ENCODE measurements at places on chromosomes 5 and 9. TPM values are rescaled to one million over a fixed set of nuclear protein-coding genes. Genes with fewer than 3 reads are reported as not detected.

DNA sequence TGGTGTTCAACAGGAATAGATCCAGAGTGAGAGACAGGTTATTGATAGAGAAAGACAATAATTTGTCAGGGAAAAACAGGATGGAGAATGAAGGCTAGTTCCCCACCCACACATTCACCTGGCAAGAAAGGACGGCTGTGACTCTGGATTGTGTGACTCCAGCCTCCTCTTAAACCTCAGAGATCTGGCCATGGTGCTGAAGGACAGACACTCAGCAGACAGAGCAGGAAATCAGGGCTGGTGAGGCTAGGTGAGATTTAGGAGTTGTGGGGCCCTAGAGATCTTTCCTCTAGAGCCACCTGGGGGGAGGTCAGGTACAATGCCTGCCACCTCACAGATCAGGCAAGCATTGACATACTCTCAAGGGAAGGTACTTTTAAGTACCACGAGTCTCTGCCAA lies 15.2 kb downstream of the OR1B1 start:
- no peaks in the 10 kb centered on the region for H3K27me3 ChIP-seq
- H3K4me3 ChIP-seq = no peak overlapping the region
- no peaks in the 10 kb centered on the region for H3K36me3 ChIP-seq
- no peak for DNase-seq
- no peak overlapping the region for H3K27ac ChIP-seq
- no peaks in the 10 kb centered on the region for H3K4me1 ChIP-seq

GRCh38 chr5:140049205-140049604 lies 6.1 kb upstream of the NRG2 start:
- H3K27me3 ChIP-seq = peaks cover 8% of the 10 kb centered on the region
- no peaks in the 10 kb centered on the region for H3K4me1 ChIP-seq
- no peak overlapping the region for H3K27ac ChIP-seq
- DNase-seq = no peak
- no peaks in the 10 kb centered on the region for H3K36me3 ChIP-seq

- no peak overlapping the region for H3K27ac ChIP-seq
- no peaks in the 10 kb centered on the region for H3K36me3 ChIP-seq
- no peaks in the 10 kb centered on the region for H3K4me1 ChIP-seq
- no peak for DNase-seq
- H3K4me3 ChIP-seq = no peak overlapping the region
These were observed 11.0 kb downstream of the DEPDC1B start for GRCh38 chr5:60688980-60689379.

PCDHA5 gene
- 0.13 TPM for polyA plus RNA-seq

- H3K4me1 ChIP-seq = peaks cover 34% of the 10 kb centered on the region
- no peaks in the 10 kb centered on the region for H3K27me3 ChIP-seq
- DNase-seq = no peak
- H3K36me3 ChIP-seq = peaks cover 19% of the 10 kb centered on the region
- H3K27ac ChIP-seq = no peak overlapping the region
- H3K4me3 ChIP-seq = no peak overlapping the region
These were observed 2.6 kb downstream of the HDAC3 start for GRCh38 chr5:141633871-141634561.

NAIP gene
- 2.8 TPM for polyA plus RNA-seq

DNA sequence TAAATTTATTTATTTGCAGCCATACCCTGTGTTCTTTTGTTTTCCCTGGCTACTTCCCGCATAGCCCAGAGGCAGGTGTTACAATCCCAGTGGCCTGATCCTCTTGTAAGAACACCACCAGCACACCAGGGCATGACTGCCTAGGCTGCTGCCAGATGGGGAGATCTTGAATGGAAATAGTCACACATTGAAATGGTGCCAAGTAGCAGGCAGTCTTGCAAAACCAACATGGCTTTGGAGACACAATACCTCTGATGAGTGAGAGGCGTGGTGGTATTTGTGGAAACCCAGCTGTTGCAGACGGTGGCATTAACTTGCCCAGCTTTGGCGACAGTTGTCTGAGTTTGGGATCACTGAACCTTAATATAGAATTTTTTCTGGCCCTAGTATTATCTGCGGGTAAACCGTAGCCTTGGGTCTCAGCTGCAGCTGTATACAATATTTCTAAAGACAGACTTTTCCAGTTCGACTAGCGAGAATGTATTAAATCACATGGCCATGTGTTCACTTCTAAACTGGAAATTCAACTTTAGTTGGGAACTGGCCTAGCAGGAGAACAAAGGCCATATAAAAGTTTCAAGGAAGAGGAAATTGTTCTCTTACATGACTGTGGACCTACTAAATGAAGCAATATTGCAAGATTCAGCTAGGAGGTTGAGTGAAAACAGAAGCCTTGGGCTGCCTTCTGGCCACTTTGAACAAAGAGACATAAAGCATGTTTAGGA lies 277.0 kb downstream of the SMARCA2 start:
- H3K4me3 ChIP-seq = no peak overlapping the region
- H3K27me3 ChIP-seq = no peaks in the 10 kb centered on the region
- H3K27ac ChIP-seq = no peak overlapping the region
- H3K4me1 ChIP-seq = peaks cover 15% of the 10 kb centered on the region

- DNase-seq = no peak
- H3K4me3 ChIP-seq = no peak overlapping the region
- H3K27ac ChIP-seq = no peak overlapping the region
- peaks cover 41% of the 10 kb centered on the region for H3K4me1 ChIP-seq
- H3K36me3 ChIP-seq = no peaks in the 10 kb centered on the region
These were observed 4.0 kb upstream of the ST6GALNAC4 start for GRCh38 chr9:127920794-127921193.

DNA sequence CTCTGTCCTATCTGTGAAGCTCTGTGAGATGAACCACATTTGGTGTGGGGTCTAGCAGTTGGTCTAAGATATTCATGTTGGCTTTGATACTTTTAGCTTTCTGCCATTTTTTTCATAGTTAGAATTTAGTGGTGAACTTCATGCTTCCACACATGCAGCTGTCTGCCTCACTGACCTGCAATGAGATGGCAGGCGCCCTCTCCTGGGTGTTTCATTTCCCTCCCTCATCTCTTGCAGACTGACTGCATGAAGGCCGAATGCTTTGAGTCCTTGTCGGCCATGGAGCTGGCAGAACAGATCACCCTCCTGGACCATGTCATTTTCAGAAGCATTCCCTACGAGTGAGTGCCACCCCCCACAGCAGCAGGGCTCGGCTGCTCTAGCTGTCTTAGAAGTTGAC lies 26.1 kb upstream of the CKMT2 start:
- no peaks in the 10 kb centered on the region for H3K27me3 ChIP-seq
- no peaks in the 10 kb centered on the region for H3K36me3 ChIP-seq
- no peak overlapping the region for H3K4me3 ChIP-seq
- no peaks in the 10 kb centered on the region for H3K4me1 ChIP-seq

DNA sequence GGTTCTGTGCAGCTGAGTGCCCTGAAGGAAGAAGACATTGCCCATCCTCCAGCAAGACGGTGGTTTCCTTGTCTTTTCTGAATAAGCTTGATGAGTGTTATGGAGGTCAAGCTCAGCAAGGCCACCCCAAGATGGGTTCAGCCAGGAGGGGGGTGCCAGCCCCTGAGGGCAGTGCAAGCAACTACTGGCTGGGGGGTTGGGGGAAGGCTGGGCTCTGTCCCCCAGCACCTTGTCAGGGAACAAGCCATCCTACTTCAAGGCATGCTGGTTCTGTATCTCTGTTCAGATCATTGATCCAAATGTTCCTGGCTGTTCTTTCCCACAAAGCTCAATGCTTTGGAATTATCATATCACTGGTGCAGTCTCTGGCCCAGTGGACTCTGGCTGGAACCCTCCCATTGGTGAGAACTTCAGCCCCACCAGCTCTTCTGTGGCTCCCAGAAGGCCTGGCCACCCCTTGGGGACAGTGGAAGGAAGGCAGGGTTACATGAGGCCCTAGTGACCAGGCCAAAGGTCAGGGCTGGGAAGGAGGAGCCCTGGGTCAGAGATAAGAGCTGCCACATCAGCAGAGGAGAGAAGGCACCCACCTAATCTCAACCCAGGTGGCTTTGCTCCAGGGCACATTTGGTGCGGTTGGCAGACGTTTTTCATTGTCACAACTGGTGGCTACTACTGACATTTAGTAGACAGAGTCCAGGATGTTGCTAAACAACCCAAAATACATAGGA lies 280.2 kb downstream of the IRX2 start:
- H3K4me3 ChIP-seq = no peak overlapping the region
- H3K4me1 ChIP-seq = no peaks in the 10 kb centered on the region
- H3K27me3 ChIP-seq = no peaks in the 10 kb centered on the region
- DNase-seq = no peak
- no peak overlapping the region for H3K27ac ChIP-seq

DNA sequence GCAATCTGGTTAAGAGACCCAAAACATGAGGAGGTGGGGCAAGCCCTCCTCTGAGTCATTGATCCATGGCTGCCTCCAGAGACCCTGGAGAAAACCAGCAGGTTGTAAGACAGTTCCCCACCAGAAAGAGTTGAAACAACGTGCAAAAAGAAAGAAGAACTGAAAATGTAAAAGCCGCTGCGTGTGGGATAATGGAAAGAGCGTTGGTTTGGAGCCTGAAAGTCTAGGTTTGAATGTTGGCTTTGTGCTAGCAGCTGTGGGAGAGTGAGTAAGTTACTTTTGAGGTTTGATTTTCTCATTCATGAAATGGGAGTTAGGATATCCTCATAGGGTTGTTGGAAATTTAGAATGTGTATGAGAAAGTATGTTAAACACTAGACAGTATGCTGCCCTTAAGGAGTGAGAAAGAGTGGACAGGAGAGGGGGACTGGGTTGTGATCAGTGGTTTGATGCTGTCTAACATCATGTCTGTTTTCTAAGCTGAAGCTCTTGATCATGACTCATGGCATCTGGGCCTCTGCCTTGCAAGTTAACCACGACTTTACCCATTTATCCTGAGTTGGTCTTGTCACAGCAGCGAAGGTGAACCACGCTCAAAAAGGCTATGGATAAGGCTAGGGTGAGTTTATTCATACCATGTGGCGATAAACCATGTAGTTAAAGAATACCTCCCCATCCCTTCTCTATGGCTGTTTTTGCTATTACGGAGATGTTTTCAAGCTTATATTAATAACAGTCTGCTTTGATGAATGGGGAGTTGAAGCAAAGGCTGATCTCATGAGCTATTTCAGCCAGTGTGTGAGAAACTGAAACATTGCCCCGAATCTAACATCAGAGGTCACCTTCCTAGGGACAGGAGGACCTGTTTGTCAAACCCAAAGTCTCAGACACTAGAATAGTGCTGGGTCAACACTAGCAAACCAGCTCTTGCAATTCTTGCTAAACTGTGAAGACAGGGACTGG lies 41.3 kb downstream of the ZNF366 start:
- DNase-seq = no peak
- H3K27ac ChIP-seq = no peak overlapping the region
- no peak overlapping the region for H3K4me3 ChIP-seq
- H3K36me3 ChIP-seq = no peaks in the 10 kb centered on the region
- H3K27me3 ChIP-seq = no peaks in the 10 kb centered on the region

INSL4 gene
- polyA plus RNA-seq = not detected

INSYN2B gene
- not detected for polyA plus RNA-seq

DNA sequence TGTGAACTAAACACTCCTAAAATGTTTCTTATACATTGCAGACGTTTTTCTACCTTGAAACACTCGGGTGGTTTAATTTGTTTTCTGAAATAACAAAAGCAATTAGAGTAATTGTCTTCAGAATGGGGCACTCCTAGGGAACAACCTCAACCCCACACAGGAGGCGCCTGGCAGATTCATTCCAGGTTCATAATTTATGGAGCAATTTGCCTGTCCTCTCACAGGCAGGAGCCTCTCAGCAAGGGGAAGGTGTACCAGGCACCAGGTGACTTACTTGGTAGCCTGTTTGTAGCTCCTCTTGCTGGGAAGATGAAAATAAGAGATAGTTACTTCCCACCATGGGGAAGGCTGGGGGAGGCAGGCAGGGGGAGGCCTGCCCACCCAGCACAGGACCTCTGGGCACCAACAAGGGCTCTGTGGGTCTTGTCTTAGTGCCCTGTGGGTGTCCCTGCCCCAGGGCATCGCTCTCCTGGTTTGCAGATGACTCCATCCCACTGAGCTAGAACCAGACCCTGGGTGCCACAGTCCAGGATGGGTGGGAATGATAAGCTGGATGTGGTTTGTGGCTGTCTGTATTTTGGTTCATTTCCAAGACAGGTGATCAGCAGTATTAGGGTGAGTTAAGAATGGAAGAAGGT lies 144.4 kb downstream of the FSTL4 start:
- no peaks in the 10 kb centered on the region for H3K27me3 ChIP-seq
- peak; percentile 19 for DNase-seq
- no peak overlapping the region for H3K4me3 ChIP-seq
- H3K27ac ChIP-seq = no peak overlapping the region

DNA sequence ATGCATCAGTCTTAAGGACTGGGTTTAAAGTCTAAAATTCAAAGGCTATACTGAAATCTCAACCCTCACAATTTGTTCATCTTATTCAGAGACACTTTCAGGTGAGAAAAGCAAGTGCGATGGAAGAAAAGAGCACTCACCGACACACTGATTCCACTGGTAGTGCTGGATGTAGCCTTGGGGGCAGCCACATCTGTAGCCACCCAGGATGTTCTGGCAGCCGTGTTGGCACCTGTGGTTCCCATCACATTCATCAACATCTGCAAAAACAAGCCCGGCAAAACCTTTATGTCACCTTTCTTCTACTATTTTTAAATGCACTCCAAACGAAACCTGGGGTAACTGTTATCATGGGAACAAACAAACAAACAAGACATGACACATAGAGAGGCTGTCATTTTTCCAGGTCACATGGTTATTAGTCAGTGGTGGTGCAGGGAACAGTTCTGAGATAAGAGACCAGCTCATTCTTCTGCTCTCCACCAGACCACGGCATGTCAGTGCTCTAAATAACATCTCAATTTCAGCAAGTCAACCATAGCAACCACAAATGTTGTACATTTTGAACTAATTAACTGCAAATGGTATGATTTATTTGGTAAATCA lies 188.4 kb downstream of the SLC12A2 start:
- H3K27me3 ChIP-seq = no peaks in the 10 kb centered on the region
- no peak for DNase-seq

PCDHA8 gene
- polyA plus RNA-seq = not detected

HMCN2 gene
- 7.3 TPM for polyA plus RNA-seq

ARHGAP26 gene
- polyA plus RNA-seq = 4.5 TPM

GRCh38 chr5:175590471-175590881 lies 67.4 kb upstream of the HRH2 start:
- H3K4me1 ChIP-seq = no peaks in the 10 kb centered on the region
- no peak overlapping the region for H3K27ac ChIP-seq
- no peaks in the 10 kb centered on the region for H3K36me3 ChIP-seq
- H3K4me3 ChIP-seq = no peak overlapping the region

GRCh38 chr5:135476615-135477581 lies 24.7 kb upstream of the TIFAB start:
- DNase-seq = peak; percentile 10
- H3K4me3 ChIP-seq = no peak overlapping the region
- H3K27me3 ChIP-seq = no peaks in the 10 kb centered on the region
- no peaks in the 10 kb centered on the region for H3K4me1 ChIP-seq

- H3K27me3 ChIP-seq = peaks cover 26% of the 10 kb centered on the region
- H3K4me1 ChIP-seq = peaks cover 20% of the 10 kb centered on the region
- H3K36me3 ChIP-seq = no peaks in the 10 kb centered on the region
- peak within 1 kb of the TSS; percentile 44 for H3K27ac ChIP-seq
- peak within 1 kb of the TSS; percentile 56 for H3K4me3 ChIP-seq
These were observed at the start of gene PTPRD for GRCh38 chr9:10612641-10613398. Gene PTPRD (minus strand): TSS chr9:10613002.

GRCh38 chr9:92407818-92408217 lies 3.4 kb upstream of the OGN start:
- no peaks in the 10 kb centered on the region for H3K36me3 ChIP-seq
- no peak overlapping the region for H3K27ac ChIP-seq
- H3K27me3 ChIP-seq = no peaks in the 10 kb centered on the region
- no peak overlapping the region for H3K4me3 ChIP-seq
- DNase-seq = no peak

All from stomach (tissue), 19 donors.